Spinal cord (tissue), 10 donors: ENCODE measurements at places on chromosomes 4 and X.

GRCh38 chr4:52004414-52004813 lies 15.7 kb downstream of the LRRC66 start:
- no peak for DNase-seq

GRCh38 chr4:172486531-172486930 lies 673.3 kb downstream of the GALNTL6 start:
- no peak for DNase-seq

GRCh38 chr4:6044805-6045204 lies 26.6 kb upstream of the C4orf50 start:
- no peak for DNase-seq

- no peak for DNase-seq
These were observed 19.9 kb upstream of the PPP3CA start for GRCh38 chr4:101367201-101367600.

DNA sequence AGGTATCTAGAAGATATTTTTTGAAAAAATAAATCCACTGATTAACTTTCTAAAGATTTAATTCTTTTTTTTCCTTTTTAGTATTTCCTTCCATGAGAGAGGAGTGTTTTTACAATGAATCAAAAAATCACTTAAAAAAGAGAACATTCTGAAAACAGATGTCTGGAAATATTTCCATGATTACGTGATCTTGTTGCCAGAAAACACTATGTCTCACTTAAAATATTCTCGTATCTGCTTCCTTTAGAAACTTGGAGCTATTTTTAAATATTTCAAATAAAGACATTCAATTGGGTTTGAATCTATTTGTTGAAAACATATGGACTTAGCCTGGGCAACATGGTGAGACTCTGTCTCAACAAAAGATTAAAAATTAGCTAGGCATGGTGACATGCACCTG lies 232.8 kb upstream of the RASGEF1B start:
- no peak for DNase-seq

DNA sequence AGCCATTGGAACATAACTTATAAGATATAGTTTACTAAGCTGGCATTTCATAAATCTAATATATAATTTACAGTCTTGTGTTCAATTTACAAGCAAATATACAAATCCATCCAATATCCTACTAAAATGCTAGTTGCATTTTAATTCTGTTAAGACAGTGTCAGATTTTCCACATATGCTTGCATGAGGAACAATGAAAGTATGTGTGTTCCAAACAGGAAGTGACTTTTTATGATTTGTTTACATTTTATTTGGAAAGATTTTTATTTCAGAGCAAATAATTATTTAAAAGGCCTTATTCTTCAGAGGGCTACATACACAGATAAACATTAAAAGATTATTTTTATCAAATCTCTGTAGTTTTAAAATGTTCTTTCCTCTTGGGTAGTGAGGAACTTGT lies 130.1 kb downstream of the KLHL34 start:
- DNase-seq, result no peak

DNA sequence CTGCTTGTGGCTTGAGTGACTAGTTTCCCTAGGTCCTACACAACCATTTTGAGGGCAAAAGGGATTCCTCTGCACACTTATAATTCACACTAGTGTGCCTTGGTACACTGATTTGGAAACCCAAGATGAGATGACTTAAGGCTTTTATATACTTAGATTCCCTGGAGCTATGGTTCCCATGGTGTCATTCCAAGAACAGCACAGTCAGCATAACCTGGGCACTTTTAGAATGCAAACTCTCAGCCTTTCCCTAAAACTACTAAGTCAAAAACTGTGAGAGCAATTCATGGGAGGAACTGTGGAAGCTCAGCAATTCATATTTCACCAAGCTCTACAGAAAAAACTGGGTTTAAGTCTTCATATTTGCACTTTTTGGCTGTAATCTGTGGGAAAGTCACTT lies 38.0 kb upstream of the ZC4H2 start:
- DNase-seq, result no peak

DNA sequence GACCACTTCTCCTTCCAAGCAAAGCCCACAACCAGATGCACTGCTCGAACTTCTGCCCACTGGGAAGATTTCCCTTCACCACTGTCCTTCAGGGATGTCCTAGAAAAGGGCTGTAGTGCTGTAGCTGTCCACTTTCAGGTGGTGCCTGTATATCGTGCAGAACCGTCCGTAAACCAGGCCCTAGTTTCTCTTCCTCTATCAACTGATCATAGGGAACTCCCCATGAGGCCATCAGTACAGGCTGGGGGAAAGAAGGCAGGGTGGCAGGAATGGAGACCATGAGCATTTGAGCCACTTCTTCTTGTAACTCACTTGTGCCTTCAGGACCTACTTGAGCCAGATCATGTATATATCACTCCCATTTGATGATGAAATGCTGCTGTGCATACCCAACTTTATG lies 57.3 kb upstream of the FAM9B start:
- no peak for DNase-seq

- no peak for DNase-seq
These were observed 94.0 kb upstream of the RBPJ start for GRCh38 chr4:26226629-26227376.

- no peak for DNase-seq
These were observed 4.6 kb downstream of the SLC38A5 start for GRCh38 chrX:48465336-48465933.

DNA sequence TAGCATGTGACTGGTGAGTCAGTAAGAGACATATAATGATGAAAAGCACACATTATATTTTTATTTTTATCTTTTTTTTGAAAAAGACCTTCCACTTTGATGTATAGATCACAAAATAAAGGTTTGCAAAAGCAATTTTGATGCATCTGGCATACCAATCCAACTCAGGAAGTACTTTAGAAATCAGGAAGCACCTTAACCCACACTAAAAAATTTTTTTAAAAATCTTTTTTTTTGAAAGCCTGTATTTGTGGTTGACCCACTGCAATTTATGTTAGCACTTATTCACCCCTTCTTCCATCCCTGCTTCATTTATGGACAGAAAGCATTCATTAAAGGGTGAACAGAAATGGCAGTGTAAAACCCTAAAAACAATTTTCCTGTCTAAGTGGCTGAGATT lies 16.6 kb downstream of the TMEM255A start:
- DNase-seq, result no peak
